ENCODE measurements at places on chromosomes 5 and 9. TPM values are rescaled to one million over a fixed set of nuclear protein-coding genes. Genes with fewer than 3 reads are reported as not detected.

Gene SPINK6
- not detected for total RNA-seq

Gene PCDHA5
- total RNA-seq = 0.09 TPM

Gene SLC36A2
- total RNA-seq = not detected

Gene GAPT
- not detected for total RNA-seq

Gene CARTPT
- total RNA-seq = not detected

Gene PIP5K1B
- total RNA-seq = under 0.01 TPM

Gene FIBCD1
- total RNA-seq = 0.19 TPM

Gene NIPAL4
- not detected for total RNA-seq

Gene PRELID2
- 27.3 TPM for total RNA-seq

Gene CDH10
- total RNA-seq = 0.19 TPM

Gene IGFBPL1
- total RNA-seq = not detected

Gene LPAR1
- 3.3 TPM for total RNA-seq

Gene HMMR
- 36.1 TPM for total RNA-seq

Gene PCDHGA9
- total RNA-seq = 1.6 TPM

Gene NIM1K
- total RNA-seq = not detected

Gene SPINK5
- total RNA-seq = not detected

Gene NUP214
- total RNA-seq = 15.0 TPM

Gene PDCD1LG2
- 11.7 TPM for total RNA-seq

Gene DRD1
- not detected for total RNA-seq

Gene PLAA
- total RNA-seq = 48.0 TPM

Gene FSTL4
- not detected for total RNA-seq

Gene CDKN2B-AS1
- total RNA-seq = 0.75 TPM

All from endothelial cell of coronary artery (primary cell).